CD4-positive, alpha-beta T cell treated with Interleukin-12 subunit alpha and Interleukin-12 subunit beta, for 1 hour (primary cell): ENCODE measurements at places on chromosomes 5 and 9.

- DNase-seq, result no peak
Measured at GRCh38 chr5:76269932-76270610, 133.0 kb upstream of the IQGAP2 start.

GRCh38 chr5:90807496-90807895 lies 248.9 kb downstream of the ADGRV1 start:
- no peak for DNase-seq

- no peak for DNase-seq
Measured at GRCh38 chr5:166992108-166992507, 1299.3 kb upstream of the WWC1 start.

DNA sequence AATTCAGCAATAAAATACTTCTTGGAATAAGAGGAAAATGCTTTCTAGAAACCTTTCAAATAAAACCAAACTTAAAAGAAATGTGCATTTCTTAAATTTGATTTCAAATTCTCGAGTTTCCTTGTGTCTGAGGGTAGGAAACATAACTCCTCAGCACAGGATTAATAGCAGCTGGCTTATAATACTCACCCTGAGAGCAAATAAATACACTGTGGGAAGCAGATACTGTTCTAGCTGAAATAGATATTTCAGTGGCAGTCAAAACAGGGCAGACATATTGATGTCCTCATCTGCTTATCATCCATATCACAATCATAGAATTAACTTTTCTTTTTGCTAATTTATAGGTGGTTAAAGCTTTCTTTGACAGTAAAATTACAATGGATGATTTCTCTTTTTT lies 24.1 kb upstream of the FEM1C start:
- DNase-seq, result no peak

DNA sequence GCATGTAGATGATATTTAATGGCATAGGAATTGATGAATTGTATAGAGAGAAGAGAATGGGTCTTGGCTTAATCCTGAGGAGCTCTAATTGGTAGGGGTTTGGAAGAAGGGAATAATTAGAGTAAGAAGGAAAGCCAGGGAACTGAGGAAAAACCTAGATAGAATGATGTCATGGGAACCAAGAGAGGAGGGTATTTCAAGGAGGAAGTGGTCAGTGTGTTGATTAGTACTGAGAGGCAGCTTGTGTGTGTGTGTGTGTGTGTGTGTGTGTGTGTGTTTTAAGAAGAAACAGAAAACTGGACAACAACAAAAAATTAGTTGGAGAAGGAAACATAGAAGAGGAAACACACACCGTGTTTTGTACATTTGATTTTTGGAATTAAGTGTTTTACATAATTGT lies 42.8 kb downstream of the MAST4 start:
- DNase-seq, result no peak

GRCh38 chr5:78541086-78541654 lies 107.4 kb downstream of the LHFPL2 start:
- DNase-seq, result no peak

GRCh38 chr9:18676525-18676924 lies 202.6 kb downstream of the ADAMTSL1 start:
- no peak for DNase-seq
